ENCODE measurements at places on chromosomes 1 and 21.
A peak's percentile ranks its signal among the peaks of the same experiment; 100 is the strongest.

DNA sequence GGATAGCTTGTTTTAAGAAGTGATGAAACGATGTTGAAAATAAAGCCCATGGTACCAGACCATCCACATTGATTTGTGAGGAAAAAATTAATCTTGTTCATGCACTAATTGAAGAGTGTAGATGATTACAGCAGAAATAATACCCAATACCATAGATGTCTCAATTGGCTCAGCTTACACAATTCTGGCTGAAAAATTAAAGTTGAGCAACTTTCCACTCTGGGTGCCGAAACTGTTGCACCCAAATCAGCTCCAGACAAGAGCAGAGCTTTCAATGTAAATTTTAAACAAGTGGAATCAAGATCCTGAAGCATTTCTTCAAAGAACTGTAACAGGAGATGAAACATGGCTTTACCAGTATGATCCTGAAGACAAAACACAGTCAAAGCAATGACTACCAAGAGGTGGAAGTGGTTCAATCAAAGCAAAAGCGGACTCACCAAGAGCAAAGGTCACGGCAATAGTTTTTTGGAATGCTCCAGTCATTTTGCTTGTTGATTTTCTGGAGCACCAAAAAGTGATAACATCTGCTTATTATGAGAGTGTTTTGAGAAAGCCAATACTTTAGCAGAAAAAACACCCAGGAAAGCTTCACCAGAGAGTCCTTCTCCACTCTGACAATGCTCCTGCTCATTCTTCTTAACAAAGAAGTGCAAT is 16.1 kb upstream of the KCNA3 start:
- H3K27ac ChIP-seq, result no peak overlapping the region
- H3K27me3 ChIP-seq, result no peaks in the 10 kb centered on the region
- H3K4me1 ChIP-seq, result no peaks in the 10 kb centered on the region
- DNase-seq, result no peak
- no peaks in the 10 kb centered on the region for H3K36me3 ChIP-seq

- H3K4me1 ChIP-seq, result peaks cover 28% of the 10 kb centered on the region
- H3K36me3 ChIP-seq, result no peaks in the 10 kb centered on the region
- no peak for DNase-seq
- no peaks in the 10 kb centered on the region for H3K27me3 ChIP-seq
- H3K27ac ChIP-seq, result no peak overlapping the region
Observed at GRCh38 chr1:155073377-155074242, 5.0 kb upstream of the EFNA3 start.

GRCh38 chr1:226806988-226807387 is 63.4 kb upstream of the PSEN2 start:
- no peaks in the 10 kb centered on the region for H3K4me1 ChIP-seq
- no peak for DNase-seq

DNA sequence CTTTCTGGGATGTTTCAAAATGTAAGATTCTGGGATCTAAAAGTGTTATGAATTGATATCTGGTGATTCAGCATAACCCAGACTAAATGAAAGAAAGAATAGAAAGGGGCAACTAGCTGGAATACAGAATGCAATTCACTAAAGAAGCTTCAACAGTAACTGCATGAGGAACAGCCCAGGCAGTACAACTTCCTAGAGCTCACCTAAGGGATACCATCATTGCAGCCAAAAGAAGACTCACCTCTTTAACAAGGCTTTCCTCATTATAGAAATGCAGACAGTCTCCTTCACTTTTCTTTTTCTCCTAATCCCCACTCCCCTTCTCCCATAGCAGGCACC is 6.3 kb downstream of the RGS5 start:
- 0 out of 2 replicates have a peak, but pooled peaks cover 5% of the 10 kb centered on the region for H3K4me1 ChIP-seq
- H3K4me3 ChIP-seq, result peak overlapping the region; percentile 47
- H3K27ac ChIP-seq, result peak overlapping the region; percentile 79
- DNase-seq, result no peak
- no peaks in the 10 kb centered on the region for H3K27me3 ChIP-seq

Data from SK-N-SH (cell line).